GM12878 (cell line): ENCODE measurements at places on chromosomes 3 and 15.

- DNase-seq = peak; percentile 27
- no peaks in the 10 kb centered on the region for H3K27me3 ChIP-seq
- H3K36me3 ChIP-seq = no peaks in the 10 kb centered on the region
- peak overlapping the region; percentile 56 for H3K27ac ChIP-seq
- peaks cover 19% of the 10 kb centered on the region for H3K4me1 ChIP-seq
Measured at GRCh38 chr15:64535460-64536243, 75.3 kb downstream of the ZNF609 start.

DNA sequence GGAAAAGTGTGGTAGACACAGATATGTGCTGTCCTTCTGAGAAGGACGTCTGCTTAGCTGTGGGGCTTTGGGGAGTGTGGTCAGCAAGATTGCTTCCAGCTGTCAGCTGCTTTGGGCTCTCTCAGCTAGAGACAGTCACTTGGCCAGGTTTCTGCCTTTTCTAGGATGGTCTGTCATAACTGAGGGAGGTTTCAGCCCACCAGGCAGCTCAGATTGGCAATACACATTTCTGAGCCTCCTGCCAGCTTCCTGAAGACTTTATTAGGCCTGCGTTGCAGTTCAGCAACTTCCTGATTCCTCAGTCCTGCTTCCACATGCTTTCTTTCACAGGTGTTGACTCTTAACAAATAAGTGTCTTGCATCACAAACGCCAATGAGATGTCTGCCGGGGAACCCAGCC lies 286.5 kb downstream of the SQOR start:
- DNase-seq = no peak
- no peaks in the 10 kb centered on the region for H3K27me3 ChIP-seq
- H3K4me1 ChIP-seq = no peaks in the 10 kb centered on the region
- H3K36me3 ChIP-seq = no peaks in the 10 kb centered on the region

DNA sequence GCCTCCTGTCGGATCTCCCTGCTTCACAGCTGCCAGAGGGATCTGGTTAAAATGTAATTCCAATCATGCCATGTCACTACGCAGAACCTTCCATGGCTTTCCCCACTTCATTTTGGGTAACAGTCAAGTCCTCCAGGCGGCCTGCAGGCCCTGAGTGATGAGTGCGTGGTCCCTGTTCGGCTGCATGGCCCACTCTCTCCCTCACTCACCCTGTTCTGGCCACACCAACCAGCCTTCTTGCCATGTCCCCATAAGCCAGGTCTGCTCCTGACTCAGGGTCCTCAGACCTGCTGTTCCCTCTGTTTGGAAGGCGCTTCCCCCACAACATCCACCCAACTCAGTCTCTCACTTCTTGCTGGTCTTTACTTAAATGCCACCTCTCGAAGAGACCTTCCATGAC lies 41.6 kb upstream of the LINGO1 start:
- no peaks in the 10 kb centered on the region for H3K36me3 ChIP-seq
- peaks cover 10% of the 10 kb centered on the region for H3K27me3 ChIP-seq
- no peaks in the 10 kb centered on the region for H3K4me1 ChIP-seq
- H3K27ac ChIP-seq = no peak overlapping the region
- DNase-seq = no peak

GRCh38 chr3:157741607-157742006 lies 238.4 kb upstream of the VEPH1 start:
- H3K36me3 ChIP-seq = no peaks in the 10 kb centered on the region
- no peak overlapping the region for H3K4me3 ChIP-seq

- H3K4me1 ChIP-seq = no peaks in the 10 kb centered on the region
- DNase-seq = no peak
- H3K27ac ChIP-seq = no peak overlapping the region
- H3K27me3 ChIP-seq = no peaks in the 10 kb centered on the region
- H3K4me3 ChIP-seq = no peak overlapping the region
Measured at GRCh38 chr3:182905623-182906022, 74.7 kb downstream of the DCUN1D1 start.

DNA sequence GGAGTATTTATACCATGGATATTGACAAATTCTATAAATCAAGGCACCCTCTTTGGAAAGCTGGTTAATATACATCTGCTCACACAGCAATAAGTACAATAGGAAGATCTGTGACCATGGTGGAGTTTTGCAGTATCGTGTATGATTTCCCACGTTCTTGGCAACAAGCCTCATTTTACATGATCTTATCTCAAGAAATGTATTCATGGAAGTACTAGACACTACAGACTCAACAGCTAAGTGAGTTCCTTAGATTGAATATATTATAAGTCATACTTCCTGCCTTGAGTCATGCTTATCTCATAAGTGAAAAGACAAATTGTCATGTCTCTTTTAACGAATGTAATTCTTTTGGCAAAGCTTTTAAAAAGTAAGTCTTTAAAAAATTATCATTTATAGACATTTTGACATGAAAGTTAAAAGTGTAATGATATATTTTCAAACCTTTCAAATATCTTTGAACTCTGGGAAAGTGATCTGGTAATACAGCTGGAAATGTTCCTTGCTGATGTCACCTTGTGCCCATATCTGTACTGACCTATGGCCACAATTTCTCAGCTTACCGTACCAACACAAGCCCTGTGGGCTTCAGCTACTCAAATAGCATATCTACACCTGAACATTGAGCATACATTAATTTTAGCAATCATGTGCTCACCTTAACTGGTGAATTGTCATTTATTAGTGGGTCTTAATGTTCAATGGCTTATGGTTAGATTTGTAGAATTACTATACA lies 130.3 kb upstream of the TMC3 start:
- H3K4me1 ChIP-seq = no peaks in the 10 kb centered on the region
- H3K36me3 ChIP-seq = no peaks in the 10 kb centered on the region
- no peak overlapping the region for H3K4me3 ChIP-seq
- no peak for DNase-seq

- no peak within 1 kb of the TSS for H3K4me3 ChIP-seq
- no peaks in the 10 kb centered on the region for H3K4me1 ChIP-seq
- no peak within 1 kb of the TSS for H3K27ac ChIP-seq
- no peaks in the 10 kb centered on the region for H3K36me3 ChIP-seq
- DNase-seq = no peak
- H3K27me3 ChIP-seq = peaks cover 16% of the 10 kb centered on the region; the same call in 1 of the 2 replicates
Measured at GRCh38 chr3:134029734-134030378, at the start of gene SLCO2A1. TSS of gene SLCO2A1 (minus strand) at chr3:134029925. CDS start at chr3:134029802, 123 bp downstream.

- H3K4me3 ChIP-seq = no peak overlapping the region
- no peaks in the 10 kb centered on the region for H3K36me3 ChIP-seq
- no peak for DNase-seq
- H3K27ac ChIP-seq = no peak overlapping the region
Measured at GRCh38 chr15:48577469-48577868, 68.0 kb downstream of the FBN1 start.

GRCh38 chr15:86611417-86612040 lies 531.9 kb downstream of the AGBL1 start:
- H3K4me1 ChIP-seq = no peaks in the 10 kb centered on the region
- H3K27me3 ChIP-seq = no peaks in the 10 kb centered on the region
- no peaks in the 10 kb centered on the region for H3K36me3 ChIP-seq
